CD4-positive, alpha-beta T cell treated with Interleukin-1 beta for 1 hour (primary cell): ENCODE measurements at places on chromosomes 4 and X.

DNA sequence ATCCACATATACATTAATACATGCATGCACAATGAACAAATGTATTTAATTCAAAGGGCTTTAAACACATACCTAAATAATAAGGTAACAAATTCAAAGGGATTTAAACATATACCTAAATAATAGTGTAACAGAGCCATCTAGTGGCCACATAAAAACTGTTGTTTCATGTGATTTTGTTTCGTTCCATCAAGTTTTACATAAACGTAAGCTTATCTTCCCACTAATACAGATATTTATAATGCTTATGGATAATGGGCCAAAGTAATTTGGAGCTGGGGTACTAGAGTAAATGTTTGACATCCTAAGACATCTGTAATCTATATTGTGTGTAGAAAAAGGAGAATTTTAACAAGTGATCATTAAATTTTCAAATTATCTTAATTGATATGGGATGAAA lies 82.3 kb downstream of the PRSS12 start:
- DNase-seq, result peak; percentile 57

DNA sequence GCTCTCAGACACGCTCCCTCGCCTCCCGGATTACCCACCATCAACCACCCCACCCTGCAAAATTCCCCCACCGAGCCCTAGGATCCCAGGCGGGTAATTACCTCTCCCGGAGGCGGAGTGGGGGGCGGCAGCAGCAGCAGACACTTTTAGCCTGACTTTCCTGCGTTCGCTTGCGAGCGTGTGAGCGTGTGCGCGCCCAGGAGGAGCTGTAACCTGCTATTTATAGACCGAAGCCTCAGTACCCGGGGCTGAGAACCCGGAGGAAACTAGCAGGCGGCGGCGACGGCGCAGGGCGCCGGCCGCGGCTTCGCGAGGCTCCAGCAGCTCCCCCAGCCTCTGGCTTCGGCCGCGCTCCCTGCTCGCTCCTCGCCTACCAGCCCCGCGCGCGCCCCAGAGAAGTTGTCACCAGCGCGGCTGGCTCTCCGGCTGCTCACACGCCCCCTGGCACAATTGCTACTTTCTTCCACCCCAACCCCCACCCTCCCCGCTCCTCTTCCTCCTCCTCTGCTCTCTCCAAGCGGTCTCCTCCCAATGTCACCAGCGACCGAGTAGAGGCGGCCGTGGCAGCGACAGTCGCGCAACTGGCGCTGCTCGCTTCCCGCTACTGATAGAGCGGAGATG lies at the start of gene INPP4B:
TSS of gene INPP4B (minus strand) at position 194 of the 621 bp plus-strand sequence.
- DNase-seq, result peak; percentile 40

- DNase-seq, result no peak
Measured at GRCh38 chr4:123978637-123979036, 582.0 kb downstream of the SPRY1 start.

DNA sequence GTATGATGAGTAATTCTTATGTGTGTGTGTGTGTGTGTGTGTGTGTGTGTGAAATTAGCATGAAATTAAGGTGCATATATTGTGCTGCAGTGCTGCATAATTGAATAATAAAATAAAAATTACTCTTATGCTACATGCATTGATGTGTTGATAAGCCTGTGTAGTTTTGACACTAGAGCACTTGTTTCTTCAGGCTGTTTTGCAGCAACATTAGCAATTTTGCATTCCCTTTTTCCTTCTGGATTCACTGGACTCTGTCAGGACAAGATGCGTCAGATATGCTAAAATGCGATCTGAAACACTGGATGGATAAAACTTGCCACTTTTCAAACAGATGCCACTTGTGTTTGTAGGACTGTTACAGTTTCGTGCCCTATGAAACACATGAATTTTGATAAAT lies 175.4 kb upstream of the ATP6AP2 start:
- DNase-seq, result no peak

- no peak for DNase-seq
Measured at GRCh38 chr4:1570291-1571164, 113.6 kb downstream of the FAM53A start.

- no peak for DNase-seq
Measured at GRCh38 chrX:21873063-21873775, 17.4 kb downstream of the YY2 start.

DNA sequence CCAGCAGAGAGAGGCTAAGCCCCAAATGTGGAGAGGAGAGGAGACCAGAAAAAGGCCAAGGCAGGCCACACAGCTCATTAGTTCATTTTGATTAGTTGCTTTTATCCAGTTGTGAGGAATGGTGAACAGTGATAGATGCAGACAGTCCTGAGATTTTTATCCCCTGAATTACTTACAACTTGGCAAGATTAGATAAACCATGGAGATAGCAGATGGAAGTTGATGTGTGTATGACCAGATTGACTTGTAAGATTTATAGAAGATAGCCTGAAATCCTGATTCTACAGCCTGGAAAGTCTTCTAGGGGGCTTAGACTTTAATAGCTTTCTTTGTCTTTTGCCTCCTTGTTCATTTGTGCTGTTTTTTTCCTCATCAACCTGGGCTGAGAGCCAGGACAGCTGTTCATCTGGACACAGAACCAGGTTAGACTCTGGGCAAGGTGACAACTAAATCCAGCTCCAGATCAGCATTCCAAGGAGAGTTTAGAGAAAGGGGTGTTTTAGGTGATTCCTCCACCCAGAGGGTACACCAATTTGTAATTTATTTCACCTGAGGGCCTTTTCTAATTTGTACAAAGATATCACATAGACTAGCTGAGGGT lies 215.5 kb downstream of the SPATA18 start:
- DNase-seq, result no peak

DNA sequence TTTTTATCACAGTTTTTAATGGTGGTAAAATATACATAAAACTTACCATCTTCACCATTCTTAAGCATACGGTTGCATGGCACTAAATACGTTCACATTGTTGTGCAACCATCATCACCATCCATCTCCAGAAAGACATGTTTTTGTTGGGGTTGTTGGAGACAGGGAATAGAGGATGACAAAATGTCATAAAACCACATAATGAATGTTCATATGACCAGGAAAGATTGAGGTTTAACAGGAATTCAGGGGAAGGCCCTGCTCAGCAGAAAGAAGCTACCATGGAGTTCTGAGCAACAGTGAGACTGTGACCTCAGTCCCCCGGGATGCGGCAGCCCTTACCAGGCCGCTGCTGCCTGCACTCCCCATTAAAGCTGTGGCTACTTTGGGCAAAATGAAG lies 63.9 kb upstream of the TRIM2 start:
- no peak for DNase-seq

- DNase-seq, result no peak
Measured at GRCh38 chrX:16873106-16873505, 2.9 kb upstream of the RBBP7 start.

GRCh38 chr4:30380404-30380998 lies 339.7 kb upstream of the PCDH7 start:
- no peak for DNase-seq
